ENCODE measurements at places on chromosomes 7 and 10. TPM values are rescaled to one million over a fixed set of nuclear protein-coding genes. Genes with fewer than 3 reads are reported as not detected.

ASZ1 gene
- total RNA-seq, result not detected

SLC18A3 gene
- 16.7 TPM for total RNA-seq

FFAR4 gene
- total RNA-seq, result not detected

DNA sequence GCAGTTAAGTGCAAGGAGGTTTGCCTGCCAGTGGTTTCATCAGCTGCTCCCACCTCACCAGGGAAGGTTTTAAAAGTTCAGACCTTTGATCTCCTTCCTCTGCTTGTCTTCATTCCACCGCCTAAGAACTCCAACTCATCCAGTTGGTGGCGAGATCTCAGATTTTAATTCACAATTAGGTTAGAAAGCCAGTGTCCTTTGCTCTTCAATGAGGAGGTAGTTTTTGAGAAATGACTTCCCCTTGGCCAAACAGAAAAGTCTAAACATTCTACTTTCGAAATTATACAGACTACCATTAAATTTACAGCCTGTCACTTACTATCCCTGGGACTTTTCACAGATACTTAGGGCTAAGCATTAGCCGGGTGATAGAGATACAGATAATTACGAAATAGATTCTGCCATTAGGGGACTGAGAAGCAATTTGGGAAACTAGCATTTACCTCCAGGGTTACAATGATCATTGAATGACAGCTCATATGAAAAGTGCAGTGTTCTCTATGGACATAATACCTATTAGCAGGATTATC lies 513.4 kb upstream of the GHITM start:
- no peak for DNase-seq

DNA sequence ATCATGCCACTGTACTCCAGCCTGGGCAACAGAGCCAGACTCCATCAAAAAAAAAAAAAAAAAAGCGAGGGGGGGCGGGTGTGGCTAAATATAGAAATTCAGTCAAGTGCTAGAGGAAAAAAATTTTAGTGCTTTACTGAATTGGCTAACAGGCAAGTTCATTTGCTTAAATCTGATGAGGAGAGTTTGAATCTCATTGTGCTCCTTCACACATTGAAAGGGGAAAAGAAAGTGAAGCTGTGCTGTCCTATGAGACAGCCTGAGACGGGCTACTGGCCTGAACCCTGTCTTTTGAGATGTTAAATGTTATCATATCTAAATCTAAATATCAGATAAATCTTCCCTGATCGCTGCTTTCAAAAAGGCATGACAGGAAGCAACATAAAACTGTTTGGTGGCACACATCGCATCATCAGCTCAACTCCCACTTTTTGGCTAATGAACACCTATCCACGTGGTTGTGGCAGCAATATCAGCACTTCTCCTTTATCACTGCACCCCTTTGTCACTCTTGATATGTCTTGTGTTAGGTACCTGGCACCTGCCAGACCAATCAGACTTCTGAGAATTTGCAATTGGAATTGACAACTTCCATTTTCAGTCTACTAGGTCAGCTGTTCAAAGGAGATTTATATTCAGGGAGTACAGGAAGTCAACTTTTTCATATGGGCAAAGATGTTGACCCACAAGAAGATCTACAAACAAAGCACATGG lies 14.0 kb upstream of the IFIT1B start:
- no peak for DNase-seq

GRCh38 chr7:954330-955238 lies at the start of gene ADAP1:
Gene ADAP1, minus strand, starts transcription at chr7:954680. Its CDS starts 203 bp downstream, at chr7:954477.
- peak; percentile 41 for DNase-seq

DNA sequence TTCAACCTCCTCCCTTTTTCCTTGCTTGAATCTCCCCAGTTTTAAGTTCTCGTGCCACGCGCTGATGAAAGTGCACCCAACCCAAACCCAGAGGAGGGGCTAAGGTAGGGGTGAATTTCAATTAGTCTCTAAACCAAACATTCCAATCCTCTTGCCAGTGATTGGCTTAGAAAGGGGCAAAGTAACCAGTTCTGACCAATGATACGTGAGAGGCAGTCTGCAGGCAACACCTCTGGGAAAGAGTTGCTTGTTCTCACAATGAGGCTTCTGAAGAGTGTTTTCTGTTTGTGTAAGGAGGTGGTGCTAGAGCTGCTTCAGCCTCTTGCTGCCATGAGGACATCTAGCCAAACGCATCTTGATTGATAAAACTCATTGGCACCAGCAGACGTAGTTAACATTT lies 21.8 kb downstream of the SLC35G1 start:
- no peak for DNase-seq

GRCh38 chr10:50610368-50610767 lies 13.4 kb downstream of the SGMS1 start:
- no peak for DNase-seq

GRCh38 chr10:63707254-63707910 lies 186.2 kb downstream of the REEP3 start:
- no peak for DNase-seq

GRCh38 chr10:119254335-119254734 lies 47.0 kb downstream of the GRK5 start:
- no peak for DNase-seq

DNA sequence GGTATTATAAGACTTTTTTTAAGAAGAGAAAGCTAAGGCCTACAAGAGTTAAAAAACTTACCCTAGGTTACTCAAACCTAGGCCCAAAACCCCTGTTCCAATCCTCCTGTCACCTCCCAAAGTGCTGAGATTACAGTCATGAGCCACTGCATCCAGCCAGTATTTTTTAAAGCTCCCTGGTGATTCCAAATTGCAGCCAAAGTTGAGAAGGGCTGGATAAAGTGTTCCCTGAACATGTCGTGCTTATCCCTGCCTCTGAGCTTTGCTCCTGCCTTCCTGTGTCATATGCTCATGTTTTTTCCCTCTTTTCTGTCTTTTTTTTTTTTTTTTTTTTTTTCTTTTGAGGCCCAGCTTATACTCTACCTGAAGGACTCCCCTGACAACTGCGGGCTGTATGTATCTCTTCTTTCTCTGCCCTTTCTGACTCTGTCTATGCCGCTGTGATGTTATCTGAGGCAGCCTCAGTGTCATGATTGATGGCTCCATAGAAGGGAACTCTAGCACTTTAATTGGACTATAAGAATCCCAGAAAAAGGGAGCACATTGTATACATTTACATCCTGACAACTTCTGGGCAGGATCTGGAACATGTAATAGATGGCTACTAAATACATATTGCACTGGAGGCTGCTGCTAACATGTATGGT lies 8.0 kb downstream of the AKR1B10 start:
- DNase-seq, result no peak

DNA sequence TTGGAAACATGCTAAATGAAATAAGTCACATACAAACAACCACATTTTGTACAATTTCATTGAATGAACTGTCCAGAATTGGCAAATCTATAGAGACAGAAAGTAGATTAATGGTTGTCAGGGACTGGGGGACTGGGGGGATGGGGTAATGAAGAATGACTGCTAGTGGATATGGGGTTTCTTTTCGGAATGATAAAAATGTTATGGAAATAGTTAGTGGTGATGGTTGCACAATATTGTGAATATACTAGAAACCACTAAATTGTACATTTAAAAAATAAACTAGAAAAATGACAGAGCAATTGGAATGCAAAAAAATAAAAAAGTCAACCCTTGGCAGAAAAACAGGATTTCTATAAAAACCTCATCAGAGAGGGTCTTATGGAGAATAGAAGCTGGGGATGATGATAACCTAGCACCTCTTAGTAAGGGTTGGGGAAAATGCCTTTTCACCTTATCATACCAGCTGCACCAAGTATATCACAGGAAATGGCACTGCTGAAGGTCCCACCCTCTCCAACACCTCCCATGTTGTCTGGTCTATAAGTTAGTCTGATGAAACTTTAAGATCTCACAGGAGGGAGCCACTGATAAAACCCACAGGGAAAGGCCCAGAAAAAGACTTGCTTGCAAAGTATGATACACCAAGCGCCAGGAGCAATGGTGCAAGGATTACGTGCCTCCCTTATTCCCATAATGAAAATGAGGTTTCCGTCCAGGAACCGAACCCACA lies 23.1 kb upstream of the JAZF1 start:
- no peak for DNase-seq

DNA sequence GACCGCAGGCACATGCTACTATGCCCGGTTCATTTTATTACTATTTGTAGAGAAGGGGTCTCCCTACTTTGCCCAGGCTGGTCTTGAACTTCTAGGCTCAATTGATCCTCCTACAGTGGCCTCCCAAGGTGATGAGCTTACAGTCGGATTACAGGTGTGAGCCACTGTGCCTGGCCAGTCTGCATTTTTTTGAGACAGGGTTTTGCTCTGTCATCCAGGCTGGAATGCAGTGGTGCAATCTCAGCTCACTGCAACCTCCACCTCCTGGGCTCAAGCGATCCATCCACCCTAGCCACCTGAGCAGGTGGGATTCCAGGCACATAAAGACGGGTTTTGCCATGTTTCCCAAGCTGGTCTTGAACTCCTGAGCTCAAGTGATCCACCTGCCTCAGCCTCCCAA lies 2.3 kb upstream of the H2BK1 start:
- DNase-seq, result no peak

DNA sequence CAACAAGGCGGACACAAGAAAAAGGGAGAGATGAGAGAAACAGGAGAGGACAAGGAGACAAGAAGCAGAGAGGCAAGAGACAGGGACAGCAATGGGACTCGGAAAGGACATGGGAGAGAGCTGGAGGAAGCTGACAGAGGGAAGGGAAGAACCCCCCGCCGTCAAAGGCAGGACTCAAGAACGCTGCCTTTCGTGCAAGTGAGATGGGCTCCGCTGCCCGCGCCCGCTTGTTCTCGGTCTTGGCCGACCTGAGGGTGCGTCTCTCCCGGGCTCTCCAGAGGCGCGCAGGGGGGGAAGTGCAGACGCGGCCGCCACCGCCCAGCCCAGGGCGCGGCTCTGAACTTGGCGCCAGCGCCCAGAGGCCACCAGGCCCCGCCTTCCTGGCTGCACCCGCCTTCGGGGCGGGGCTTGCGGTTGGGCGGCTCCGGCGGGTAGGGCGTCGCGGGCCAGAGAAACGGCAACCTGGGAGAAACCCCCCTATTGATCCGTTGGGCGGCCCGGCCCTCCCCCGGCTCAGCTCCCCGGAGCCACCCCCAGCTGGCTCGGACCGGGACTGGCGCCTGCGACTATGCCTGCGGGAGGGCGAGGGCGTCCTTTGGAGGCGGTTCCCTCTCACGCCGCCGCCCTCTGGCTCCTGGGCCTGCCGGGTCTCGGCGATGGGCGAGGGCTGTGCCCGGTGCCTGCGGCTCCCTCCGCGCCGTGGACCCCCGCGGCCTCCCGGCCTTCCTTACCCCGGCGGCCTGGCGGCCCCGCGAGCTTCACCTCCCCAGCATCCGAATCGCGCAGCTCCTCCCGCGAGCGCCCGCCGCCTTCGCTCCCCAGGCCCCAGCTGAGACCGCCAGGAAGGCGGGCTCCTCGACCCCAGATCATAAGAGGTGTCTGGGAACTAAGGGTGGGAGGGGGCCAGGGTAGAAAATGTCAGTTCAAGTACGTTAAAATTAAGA lies 2.2 kb upstream of the ANTXRL start:
- peak; percentile 61 for DNase-seq

- DNase-seq, result no peak
Observed at GRCh38 chr10:124674768-124675222, 69.4 kb downstream of the FAM53B start.

GRCh38 chr7:44755698-44756627 lies 7.3 kb downstream of the ZMIZ2 start:
- no peak for DNase-seq

DNA sequence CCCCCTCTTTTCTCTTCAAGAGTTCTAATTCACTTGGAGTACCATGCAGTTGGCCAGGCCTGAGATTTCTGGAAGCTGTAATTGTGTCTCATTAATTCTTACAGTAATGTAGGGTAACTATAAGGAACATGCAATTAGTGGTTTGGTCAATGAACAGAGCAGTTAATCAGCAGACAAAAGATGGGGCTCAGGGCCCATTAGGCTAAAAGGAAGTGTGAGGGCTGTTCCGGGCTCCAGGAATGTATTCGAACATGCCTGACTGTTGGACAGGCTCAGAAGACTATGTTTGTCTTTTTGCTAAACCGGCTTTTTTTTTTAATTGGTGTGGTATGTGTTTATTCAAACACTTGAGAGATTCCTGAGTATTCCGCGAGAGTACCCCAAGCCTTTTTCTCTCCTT lies 42.5 kb upstream of the FZD8 start:
- DNase-seq, result no peak

GRCh38 chr10:131556897-131557495 lies 245.5 kb upstream of the TCERG1L start:
- no peak for DNase-seq

DNA sequence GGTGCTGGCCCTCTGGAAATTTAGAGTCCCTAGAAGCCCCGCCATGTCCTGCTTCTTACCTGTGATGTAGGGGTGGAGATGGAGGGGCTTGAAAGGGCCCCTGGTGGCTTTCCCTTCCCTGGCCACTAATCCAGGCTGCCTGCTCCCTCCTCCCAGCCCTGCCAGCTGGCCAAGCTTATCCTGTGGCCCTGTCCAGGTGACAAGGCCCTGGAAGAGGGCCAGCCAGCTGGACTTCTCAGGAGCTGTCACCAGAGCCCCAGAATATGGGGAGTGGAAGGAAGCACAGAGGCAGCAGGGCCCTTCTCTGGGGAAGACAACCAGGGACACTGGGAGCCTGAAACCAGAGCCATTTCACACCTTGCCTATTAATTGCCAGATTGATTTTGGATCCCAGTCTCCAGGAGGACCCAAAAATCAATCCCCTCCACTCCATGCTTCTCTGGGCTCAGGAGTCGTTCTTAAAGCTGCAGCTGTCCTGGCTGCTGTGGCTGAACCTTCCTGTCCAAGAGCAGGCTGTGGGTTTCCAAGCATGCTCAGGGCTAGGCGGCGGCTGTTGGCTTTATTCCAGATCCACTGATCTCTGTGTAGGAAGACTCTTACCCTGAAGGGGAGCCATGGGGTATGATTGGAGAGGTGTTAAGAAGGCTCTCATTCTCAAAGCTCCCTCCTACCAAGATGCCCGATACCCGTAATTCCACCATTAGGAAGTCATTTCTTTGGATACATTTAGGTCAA lies 52.6 kb upstream of the PCBD1 start:
- no peak for DNase-seq

DNA sequence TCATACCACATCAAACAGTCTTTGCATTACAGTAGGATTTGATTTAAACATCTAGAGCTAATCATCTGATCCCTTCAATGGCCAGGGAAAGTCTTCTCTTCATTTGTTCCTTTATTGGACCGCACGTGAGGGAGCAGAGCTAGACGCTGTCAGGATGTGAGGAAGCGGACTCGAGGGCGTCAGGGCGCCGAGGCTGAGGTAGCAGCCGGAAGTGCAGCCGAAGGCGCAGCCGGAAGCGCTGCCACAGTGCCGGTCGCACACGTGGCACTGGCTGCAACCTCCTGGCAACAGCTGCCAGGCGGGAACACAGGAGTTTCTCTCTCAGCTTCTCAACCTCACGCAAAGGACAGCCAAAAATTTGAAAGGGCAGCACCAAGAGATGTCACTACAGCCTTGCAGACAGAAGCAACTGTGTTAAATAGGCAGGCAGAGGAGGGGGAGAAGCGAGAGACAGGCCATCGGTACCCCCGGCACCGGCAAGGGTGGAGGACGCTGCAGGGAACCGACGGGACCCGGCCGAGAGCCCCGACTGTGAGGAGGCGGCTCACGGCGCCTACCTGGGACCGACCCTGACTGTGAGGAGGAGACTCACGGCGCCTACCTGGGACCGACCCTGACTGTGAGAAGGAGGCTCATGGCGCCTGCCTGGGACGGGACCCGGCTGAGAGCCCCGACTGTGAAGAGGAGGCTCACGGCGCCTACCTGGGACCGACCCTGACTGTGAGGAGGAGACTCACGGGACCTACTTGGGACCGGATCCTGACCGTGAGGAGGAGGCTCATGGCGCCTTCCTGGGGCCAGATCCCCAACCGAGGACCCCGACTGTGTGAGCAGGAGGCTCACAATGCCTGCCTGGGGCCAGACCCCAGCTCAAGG lies 32.3 kb downstream of the VIPR2 start:
- DNase-seq, result no peak

All from neural crest cell (in vitro differentiated cells).